ENCODE measurements at places on chromosomes 2 and 18. TPM values are rescaled to one million over a fixed set of nuclear protein-coding genes. Genes with fewer than 3 reads are reported as not detected.

The ELOA2 gene
- total RNA-seq = not detected

The NGEF gene
- total RNA-seq = 1.3 TPM

The PTPN4 gene
- 39.3 TPM for total RNA-seq

- no peak overlapping the region for H3K4me3 ChIP-seq
- no peak overlapping the region for H3K27ac ChIP-seq
- no peaks in the 10 kb centered on the region for H3K27me3 ChIP-seq
Measured at GRCh38 chr2:72980535-72981217, 63.4 kb downstream of the EMX1 start.

DNA sequence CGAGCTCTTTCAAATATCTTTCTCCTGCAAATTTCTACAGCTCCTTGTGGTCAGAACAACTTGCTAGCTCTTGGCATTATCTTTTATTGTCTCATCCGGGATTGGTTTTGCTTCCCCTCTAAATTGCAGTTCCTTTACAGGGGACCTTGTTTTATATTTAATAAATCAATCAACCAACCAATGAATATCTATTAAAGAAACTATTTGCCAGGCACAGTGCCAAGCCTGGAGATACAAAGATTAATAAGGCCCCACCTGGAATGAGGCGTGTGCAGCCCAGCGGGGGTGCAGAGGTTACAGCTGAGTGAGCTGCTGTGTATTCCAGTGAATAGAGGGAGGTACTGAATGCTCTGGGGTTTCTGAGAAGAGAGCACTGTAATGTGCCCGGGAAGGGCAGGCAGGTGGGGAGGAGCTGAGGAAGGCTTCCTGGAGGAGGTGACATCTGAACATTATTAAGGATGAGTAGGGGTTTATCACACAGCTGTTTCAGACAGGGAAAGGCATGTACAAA lies 51.8 kb downstream of the LIPG start:
- peaks cover 1% of the 10 kb centered on the region for H3K4me1 ChIP-seq
- H3K36me3 ChIP-seq = no peaks in the 10 kb centered on the region
- no peaks in the 10 kb centered on the region for H3K27me3 ChIP-seq
- no peak overlapping the region for H3K27ac ChIP-seq

DNA sequence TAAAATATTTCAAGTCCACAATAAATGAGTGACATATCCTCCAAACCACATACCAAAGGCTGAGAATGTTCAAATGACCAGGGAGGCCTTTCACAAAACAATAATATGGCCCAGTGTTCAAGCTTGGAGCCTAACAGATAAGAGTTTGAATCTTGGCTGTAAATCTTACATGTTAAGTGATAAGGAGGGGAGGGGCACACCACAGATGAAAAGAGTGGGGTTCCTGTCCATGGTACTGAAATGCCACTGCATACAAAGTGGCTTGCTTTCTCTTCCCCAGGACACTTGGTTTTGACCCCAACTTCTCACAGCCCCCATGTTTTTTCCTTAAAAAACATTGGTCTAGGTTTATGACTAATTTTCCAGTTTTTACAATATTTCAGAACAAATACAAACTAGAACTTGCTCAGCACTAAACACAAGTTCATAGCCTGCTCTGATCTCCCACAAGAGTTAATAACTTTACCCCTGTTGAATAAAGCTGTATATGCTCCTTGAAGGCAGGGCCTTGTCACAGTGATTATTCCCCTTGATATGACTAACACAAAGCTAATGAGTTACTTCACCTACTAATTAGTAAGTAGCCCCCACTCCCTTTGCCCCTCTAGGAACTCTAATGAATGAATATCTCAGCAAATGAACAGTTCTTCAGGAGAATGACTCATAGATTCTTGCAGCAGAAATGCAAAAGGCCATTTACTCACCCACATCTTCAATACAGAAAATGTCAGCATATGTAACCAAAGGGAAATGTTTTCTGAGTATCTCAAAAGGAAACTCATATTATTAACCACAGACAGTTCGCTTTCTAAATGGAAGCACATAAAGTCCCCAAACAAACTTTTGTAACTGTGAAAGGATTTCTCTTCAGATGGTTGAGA lies 142.2 kb downstream of the SATB2 start:
- no peaks in the 10 kb centered on the region for H3K4me1 ChIP-seq
- no peak for DNase-seq
- no peak overlapping the region for H3K27ac ChIP-seq
- no peaks in the 10 kb centered on the region for H3K36me3 ChIP-seq
- H3K27me3 ChIP-seq = no peaks in the 10 kb centered on the region

All from upper lobe of left lung (tissue), 6 donors.